ENCODE measurements at places on chromosomes 6 and 20.

- DNase-seq, result no peak
Observed at GRCh38 chr6:39199976-39200375, 29.3 kb downstream of the KCNK5 start.

- DNase-seq, result peak; percentile 84
Observed at GRCh38 chr6:43247114-43247999, 4.1 kb downstream of the TTBK1 start.

DNA sequence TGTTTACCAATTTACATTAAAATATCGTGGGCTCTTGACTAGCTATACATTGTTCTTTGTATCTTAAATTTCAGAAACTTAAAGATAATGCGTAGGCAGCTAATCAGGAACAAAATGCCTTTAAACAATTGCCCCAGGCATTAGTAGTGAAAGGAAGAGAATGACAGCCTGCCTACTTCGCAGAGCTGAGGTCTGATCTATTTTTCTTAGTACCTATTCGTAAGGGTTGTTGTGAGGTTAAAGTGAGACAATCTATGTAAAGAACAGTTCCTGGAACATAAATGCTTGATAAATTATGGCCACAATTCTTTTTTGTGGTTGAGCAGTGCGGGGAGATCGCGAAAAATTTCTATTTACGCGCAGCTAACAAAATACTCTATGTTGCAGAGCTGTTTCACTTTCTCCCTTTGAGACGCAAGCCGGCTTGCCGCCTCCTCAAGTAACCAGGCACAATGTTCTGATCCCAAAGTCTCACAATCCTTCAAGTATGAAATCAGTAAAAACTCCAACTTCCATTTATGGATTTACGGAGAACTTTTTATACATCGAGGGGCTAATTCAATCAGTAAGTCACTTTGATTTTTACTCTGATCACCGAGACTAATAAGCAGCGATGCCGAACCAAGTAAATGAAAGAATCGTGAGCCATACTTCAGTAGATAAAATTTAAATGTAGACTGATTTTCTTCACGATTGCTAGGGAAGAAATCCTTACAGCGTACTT lies 878 bp upstream of the PNRC1 start:
- peak; percentile 69 for DNase-seq

DNA sequence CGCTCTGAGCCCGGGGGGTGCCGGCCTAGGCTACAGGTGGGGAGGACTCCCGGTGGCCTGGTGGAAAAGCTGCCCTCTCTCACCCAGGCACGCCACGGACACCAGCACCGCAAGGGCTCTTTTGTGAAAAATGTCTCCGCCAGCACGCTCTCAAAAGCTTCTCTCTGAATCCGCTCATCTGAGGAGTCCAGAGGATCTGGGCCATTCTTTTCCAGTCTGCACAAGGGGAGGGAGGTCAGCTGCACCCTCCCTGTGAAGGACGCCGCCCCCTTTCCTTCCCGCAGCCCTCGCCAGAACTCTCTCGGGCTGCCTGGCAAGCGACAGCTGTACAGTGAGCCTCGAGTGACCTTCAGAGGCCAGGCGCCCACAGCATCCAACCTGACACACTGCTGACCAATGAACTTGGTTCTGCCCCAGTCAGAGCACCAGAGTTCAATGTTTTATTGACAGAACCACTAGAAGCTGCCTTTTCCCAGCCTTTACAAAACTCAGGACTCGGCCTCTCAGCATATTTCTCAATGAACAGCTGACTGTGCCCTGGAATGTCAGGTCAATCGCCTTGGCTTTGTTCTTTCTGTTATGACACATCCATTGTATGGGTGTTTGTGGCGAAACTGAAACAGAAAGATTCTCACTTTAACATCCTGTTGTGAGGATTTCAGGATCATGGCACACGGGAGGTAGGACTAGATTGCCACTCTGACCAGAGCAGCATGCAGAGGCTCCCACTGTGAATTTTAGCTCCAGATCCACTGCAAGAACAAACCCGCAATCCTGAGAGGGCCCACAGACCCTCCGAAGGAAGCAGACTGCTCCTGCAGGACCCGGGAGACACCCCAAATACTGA lies 26.7 kb downstream of the SERPINB9 start:
- peak; percentile 75 for DNase-seq

DNA sequence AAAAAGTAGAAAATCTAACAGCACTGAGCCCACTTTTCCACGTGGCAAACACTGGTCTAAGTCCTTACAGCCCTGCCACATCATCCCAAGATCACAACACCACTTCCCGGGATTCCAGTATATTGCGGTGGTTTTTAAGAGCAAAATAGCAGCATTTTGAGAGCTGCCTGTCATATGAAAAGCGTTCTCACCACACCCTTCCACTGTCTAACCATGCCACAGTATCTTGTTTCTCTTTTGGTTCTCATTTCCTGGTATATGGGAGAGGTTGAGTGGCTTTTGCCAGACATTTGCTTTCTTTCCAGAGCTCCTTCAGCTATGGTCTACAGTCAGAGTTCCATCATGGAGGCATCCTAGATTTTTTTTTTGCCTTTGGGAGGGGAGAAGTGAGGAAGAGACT lies 243.0 kb downstream of the TSHZ2 start:
- DNase-seq, result no peak

GRCh38 chr6:20467437-20467836 lies 65.8 kb downstream of the E2F3 start:
- no peak for DNase-seq

DNA sequence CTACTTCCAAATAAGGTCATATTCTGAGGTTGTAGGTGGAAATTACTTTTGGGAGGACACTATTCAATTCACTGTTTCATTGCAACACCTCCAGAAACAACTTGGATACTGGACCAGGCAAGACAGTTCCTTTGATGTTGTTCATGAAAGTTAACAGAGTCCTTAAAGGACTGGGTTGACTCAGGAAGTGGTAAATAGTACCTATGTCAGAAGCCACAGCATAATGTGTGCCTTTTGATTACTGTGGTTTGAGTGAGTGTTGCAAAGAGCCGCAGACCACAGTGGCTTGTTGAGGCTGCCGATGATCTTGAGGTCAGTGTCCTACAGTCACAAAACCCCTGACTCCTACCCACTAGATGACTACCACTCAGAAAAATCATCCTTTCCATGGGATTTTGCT lies 10.9 kb downstream of the IL20RA start:
- DNase-seq, result no peak

DNA sequence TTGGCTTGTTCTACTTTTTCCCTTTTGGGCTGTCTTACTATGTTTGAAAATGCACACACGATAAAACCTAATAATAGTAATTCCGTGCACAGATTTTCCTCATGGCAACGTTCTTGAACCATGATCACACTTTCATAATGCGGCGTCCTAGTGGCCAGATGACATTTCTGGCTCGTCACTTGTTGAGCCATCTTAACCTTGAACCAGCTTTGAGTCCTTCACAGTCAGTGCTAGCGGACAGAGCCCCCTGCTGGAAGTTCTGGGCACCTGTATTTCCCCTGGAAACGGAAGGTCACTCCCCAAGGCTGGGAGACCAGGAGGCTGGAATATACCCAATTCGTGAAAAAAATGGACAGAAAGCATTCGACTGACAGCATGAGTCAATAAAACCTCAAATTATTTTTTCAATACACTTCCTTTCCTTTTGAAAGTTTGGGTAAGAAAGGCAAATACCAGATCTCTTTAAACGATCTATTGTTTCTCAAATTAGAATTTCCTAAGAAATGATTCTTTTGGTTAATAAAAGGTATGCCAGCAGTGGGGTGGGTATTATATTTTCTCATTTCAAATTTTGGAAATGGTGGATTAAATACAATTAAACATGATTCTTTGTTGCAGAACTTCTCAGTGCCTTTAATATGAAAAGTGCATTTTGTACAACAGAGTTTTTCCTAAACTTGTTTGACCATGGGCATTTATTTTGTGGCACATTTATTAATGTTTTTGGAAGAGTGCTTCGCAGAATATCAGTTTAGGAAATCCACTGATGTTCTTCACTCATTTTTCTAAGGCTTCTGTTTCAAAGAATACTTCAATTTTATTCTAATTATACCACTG lies 542.3 kb downstream of the QKI start:
- DNase-seq, result peak; percentile 87

- DNase-seq, result no peak
Observed at GRCh38 chr20:59667981-59668515, 63.7 kb downstream of the PHACTR3 start.

DNA sequence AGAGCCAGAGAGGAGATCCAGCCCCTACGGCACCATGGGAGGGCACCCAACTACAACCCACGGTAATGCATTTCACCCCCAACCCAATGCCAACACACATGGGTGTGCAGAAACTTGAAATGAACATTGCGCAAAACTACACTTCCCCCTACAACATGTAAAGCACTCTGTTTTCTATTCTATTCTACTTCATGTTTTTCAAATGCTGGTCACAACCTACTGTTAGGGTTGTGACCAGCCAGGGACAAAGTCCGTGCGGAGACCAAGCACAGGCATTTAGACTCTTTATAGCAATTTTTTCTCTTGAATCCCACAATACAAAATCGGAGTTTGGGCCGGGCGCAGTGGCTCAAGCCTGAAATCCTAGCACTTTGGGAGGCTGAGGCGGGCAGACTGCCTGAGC lies 90.6 kb downstream of the MRPL14 start:
- no peak for DNase-seq

GRCh38 chr20:12925210-12925755 lies 83.5 kb upstream of the SPTLC3 start:
- peak; percentile 87 for DNase-seq

- no peak for DNase-seq
Observed at GRCh38 chr6:131167773-131168172, 32.5 kb downstream of the AKAP7 start.

DNA sequence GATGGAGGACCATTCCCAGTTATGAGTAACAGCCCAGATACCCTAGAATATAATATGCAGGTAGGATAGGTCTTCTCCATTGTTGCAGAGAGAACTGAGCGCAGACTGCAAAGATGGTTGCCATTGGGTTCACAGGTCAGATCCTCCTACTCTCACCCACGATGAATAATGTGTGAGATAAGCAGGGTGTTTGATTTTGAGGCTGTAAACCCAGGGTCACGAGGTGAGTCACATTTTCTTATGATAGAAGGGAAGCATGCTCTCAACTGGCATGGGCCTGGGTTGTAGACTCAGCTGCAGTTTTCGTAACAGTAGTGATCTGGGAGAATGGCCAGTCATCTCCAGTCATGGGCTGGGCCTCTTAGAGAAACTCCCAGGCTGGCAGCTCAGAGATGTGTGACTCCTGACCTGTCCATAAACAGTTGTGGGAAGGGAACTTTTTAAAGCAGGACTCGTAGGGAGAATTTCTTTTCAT lies 74.2 kb downstream of the CD164 start:
- peak; percentile 88 for DNase-seq

GRCh38 chr6:148128014-148128730 lies 214.5 kb upstream of the SASH1 start:
- no peak for DNase-seq

DNA sequence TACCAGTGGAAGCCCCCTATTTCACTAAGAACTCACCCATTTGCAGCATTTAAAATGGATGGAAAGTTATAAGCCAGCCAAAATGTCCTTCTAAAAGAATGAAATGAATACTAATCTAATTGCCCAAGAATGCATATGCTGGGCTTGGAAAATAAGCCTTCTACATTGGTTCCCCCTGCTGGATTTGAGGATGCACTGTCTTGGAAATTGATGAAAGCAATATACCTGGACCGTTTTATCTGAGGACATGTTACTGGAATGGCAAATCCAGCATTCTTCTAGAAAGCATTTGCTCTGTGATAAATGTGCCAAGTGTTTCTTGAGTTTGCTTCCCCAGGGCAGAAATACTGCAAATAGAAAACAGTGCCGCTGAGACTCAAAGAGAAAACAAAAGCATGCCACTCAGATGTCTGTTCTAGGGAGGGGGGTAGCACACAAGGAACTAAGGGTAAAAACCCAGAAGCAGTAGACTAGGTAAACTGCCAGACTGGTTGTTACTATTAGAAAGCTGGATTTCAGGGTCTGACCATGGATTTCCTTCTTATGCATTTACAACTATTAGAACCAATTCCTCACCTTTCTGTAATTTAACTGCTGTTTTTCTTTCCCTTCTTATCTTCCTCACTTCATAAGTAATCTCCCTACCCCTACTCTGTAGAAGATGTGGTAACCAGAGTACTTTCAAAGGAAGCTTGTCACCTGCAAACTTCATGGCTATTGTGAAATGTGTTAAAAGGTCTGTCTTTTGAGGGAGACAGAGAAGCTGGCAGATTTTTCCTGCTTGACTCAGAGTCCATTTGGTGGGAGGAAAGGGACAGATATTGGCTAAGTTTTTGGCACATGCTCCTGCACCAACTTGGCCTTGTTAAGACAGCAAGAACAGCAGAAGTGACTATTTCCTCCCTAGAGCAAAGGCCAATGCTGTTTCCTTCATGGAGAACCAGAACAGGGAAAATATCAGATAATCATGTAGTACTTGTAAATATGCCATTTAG lies 642.6 kb downstream of the KIF16B start:
- DNase-seq, result peak; percentile 70

DNA sequence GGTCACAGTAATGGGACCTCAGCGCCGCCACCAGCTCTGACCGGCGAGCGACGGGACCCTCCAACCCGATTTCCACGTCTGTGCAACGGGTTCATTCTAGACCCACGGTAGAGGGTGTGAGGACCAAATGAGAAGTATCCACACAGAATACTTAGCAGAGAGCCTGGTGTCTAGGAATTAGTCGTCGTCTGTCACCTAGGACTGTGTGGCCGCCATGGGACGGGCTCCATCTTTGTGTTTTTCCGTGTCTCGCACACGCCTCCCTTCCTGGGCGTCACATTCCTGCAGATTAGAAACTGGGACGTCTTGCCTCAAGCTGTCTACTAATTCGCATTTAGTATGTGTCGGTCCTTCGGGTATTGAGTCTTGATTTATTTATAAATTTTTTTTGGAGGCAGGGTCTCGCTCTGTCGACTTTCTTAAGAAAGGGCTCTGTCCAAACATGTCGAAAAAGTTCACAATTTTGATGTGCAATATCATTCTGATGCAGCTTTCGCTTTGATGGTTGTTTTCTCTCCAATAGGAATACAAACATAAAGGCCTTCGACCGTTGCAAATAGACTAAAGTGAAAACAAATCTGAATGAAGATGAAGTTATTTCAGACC lies 563 bp downstream of the MGME1 start:
- peak; percentile 39 for DNase-seq

GRCh38 chr20:31680286-31681127 lies 42.2 kb downstream of the BCL2L1 start:
- no peak for DNase-seq

GRCh38 chr20:34022151-34022838 lies 28.6 kb downstream of the RALY start:
- DNase-seq, result peak; percentile 12

DNA sequence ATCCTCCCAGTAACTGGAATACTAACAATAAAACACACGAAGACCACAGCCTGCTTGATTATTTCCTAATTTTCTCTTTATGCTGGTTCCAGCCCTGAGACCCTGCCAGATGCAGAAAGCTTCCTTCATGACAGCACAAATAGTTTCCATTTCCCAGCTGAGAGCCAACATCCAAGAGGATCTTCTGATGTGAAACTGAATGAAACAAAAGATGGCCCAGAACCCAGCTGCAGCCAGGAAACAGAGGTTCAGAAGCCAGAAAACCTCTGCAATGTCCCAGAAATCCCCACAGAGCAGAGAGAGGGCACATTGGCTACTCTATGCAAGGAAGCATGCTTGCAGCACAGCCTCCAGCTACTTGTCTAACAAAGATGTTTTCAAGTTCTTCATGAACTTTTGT lies 61.8 kb upstream of the PLEKHG1 start:
- DNase-seq, result no peak

GRCh38 chr20:4065391-4065844 lies 50.1 kb upstream of the RNF24 start:
- no peak for DNase-seq

- no peak for DNase-seq
Observed at GRCh38 chr6:16698162-16698533, 63.1 kb downstream of the ATXN1 start.

GRCh38 chr6:169799474-169799926 lies 48.1 kb downstream of the ERMARD start:
- DNase-seq, result no peak

All from hepatocyte (in vitro differentiated cells).